ENCODE measurements at places on chromosomes 5 and 9.
A peak's percentile ranks its signal among the peaks of the same experiment; 100 is the strongest.

GRCh38 chr9:14030375-14031059 is 283.4 kb downstream of the NFIB start:
- peak; percentile 18 for DNase-seq

DNA sequence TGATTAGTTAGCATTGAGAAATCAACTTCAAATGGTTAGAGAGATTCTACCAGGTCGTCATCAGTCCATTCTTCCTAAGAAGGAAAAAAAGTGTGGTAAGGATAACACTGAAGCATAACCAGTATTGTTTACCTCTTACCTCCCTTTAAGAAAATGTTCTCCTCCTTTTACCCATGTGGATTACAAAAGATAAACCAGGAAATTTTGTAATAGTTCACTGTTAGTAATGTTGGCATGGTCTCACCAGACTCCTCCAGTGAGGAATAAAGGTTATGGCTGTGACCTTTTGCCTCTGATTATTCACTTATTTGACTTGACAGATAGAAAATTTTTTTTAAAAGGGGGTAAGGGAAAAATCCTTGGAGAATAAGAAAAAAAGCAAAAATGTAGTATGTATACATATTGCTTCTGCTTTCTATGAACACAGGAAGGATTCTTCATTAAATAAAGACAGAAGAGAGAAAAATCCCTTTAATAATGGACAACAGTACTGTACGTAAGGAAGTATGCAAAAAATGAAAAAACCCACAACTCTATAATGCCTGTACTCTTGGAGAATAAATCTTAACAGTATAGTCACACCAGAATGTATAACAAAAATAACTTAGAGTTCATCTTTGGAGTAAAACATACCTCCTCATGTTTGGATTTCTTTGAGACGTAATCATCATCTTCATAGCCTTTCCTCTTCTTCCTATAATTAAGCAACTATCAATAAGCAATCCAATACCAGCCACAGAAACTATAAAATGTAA is 18.1 kb downstream of the CCNH start:
- no peak for DNase-seq

GRCh38 chr5:116320486-116320885 is 235.7 kb downstream of the COMMD10 start:
- DNase-seq = no peak

DNA sequence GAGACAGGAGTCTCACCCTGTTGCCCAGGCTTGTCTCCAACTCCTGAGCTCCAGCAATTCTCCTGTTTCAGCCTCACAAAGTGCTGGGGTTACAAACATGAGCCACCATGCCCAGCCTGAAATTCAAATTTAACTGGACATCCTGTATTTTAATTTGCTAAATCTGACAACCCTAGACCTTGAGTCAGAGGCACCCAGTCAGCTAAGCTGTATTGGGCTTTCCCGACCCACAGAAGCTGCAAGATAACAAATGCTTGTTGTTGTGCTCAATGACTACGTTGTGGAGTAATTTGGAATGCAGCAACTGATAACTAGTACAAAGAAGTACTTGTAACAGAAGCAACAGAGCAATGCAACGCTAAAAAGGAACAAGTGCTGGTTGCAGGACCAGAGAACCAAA is 533.1 kb downstream of the NTRK2 start:
- DNase-seq = peak; percentile 17

GRCh38 chr5:180034564-180034963 is 37.0 kb downstream of the RNF130 start:
- no peak for DNase-seq

DNA sequence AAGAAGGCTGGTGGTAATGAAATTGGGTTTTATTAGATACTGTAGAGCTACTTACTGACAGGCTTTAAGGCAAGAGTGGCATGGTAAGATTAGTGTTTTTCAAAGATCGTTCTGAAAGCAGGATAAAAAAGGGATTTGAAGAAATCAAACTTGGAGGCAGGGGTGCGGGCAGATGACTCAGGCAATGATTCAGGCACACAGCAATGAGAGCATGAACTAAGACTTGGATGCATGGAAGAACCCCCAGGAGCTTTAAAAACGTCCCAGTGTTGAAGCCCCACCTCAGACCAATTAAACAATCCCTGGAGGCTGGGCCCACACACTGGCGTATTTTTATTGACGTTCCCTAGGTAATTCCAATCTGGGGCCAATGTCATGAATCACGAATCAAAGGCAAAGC is 102.5 kb downstream of the SREK1 start:
- DNase-seq = no peak
